Femur (tissue), 1 donor: ENCODE measurements at places on chromosomes 7 and 10.

DNA sequence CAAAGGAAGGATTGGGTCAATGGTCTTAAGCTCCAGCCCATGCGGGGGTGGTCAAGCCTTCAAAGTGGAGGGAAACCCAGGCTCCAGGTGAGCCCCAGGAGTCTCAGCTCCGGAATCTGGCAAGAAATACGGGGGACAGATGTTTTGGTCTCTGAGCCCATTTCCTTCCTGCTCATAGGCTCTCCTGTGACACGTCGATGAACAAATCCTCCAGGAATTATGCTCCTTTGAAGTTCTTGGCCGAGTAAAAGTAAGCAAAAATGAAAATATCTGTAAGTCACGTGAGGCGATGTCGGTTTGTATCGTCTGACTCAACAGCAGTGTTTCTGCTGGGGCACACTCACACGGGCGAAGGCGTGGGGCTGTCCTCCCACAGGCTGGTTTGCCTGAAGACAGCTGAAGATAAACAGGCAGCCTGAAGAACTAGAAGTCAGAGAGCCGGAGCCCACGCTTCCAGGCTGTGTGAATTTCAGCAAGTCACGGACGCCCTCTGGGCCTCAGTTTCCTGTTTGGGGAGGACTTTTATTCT is 52.6 kb upstream of the SMNDC1 start:
- no peak for DNase-seq

- DNase-seq: peak; percentile 51
Observed at GRCh38 chr7:17500736-17501135, 202.3 kb downstream of the AHR start.

DNA sequence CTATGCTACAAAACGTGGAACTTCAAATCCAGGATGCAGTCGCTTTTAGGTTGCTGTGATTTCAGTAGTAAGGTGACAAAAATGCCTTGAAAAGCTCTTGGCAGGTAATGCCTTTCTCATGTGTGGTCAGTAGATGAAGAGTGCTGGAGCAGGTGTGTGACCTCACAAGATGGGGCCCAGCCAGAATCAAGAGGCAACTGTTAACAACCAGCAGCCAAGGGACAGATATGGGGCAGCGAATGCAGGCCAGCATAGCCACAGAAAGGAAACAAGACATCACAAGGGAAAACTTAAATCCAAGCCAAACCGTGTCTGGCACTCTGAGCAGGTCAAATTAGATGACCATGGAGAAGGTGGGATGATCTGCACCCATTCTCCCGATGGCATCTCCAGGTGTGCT is 12.3 kb downstream of the HUS1 start:
- no peak for DNase-seq

DNA sequence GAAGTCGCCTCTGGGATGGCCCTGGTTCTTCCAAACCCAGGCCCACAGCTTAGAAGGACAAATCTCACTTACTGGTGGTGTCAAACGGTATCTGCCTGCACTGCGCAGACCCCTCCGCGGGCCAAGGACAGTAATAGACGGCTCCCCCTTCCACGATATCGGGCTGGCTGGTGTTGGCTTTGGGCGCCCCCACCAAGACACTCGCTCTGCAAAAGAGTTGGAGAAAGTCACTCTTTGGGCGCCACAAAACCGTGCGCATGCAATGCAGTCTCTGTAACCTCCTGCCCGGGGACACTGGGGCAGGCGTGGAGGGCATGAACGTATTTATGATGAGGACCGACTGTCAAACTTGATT is 1.1 kb downstream of the ITGA8 start:
- DNase-seq: no peak

DNA sequence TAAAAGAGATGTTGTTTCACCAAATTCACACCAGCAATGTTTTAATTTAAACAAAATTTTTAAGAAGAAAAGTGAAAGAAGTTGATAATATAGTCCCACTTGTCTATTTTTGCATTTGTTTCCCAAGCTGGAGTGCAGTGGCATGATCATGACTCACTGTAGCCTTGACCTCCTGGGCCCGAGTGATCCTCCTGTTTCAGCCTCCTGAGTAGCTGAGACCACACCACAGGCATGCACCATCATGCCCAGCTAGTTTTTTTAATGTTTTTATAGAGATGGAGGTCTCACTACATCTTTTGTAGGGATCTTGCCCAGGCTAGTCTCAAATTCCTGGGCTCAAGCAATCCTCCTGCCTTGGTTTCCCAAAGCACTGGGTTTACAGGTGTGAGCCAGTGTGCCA is 14.1 kb upstream of the NDUFA5 start:
- no peak for DNase-seq

GRCh38 chr7:1667566-1668395 is 2.3 kb upstream of the ELFN1 start:
- DNase-seq: no peak

DNA sequence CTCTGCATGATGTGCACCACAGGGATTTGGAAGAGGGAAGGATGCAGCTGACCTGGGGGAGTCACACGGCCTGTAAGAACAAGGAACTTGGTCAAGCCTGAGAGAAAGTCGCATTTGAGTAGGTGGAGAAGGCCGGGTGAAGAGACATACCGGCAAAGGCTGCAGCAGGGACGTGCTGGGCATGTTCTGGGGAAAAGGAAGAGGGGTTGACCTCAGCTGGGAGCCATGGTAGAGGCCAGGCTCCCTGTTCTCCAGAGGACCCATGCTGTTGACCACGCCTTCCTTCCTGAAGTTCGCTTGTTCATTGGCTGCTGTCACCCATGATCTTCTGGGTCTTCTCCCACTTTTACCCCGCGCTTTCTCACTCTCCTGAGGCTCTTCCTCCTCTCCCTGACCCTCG is 84.5 kb downstream of the HTR5A start:
- DNase-seq: no peak

- no peak for DNase-seq
Observed at GRCh38 chr10:99341860-99342490, 12.8 kb downstream of the CNNM1 start.

GRCh38 chr10:19592276-19592675 is 224.0 kb upstream of the PLXDC2 start:
- DNase-seq: no peak

DNA sequence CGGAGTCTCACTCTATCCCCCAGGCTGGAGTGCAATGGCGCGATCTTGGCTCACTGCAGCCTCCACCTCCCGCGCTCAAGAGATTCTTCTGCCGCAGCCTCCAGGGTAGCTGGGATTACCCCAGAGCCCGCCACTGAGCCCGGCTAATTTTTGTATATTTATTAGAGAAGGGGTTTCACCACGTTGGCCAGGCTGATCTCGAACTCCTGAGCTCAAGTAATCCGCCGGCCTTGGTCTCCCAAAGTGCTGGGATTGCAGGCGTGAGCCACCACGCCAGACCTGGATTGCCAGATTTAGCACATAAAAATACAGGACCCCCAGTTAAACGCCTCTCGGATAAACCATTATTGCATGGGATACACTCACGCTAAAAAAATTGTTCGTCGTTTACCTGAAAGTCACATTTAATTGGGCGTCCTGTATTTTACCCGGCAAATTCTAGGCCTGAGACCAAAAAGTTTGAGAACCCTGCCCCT is 375 bp upstream of the GATAD1 start:
- no peak for DNase-seq

DNA sequence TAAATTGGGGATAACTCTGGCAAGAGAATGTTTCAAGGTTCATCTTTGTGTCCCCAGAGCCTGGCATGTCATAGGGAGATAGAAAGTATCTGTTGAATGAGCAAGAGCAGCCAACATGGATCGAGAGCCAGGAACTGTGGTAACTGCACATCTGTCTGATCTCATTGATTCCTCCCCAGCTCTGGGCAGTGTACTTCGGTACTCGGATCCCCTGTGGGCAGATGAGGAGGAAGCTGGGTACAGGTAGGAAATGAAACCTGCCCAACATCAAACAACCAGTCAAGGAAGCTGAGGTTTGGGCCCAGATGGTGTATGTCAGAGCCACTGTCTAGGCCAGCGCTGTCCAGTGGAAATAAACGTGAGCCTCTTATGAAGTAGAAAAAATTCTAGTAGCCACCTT is 76.4 kb downstream of the GRK5 start:
- DNase-seq: no peak

DNA sequence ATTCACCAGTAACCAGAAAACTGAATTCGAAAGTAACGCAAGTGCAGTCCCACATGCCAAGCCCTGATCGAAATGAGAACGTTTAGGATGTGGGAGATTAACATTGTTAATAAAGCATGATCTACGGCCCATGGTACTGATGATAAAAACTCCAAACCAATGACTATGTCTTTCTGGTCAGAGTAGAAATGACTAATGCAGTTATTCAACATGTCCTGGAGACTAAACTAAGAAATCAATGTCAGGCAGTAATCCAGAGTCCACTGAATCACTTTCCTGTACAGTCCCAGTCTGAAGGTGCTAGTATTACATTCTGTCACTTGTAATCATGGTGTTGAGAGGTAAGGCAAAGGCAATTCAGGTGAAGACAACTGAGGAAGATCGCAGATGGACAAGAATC is 14.4 kb downstream of the NPSR1 start:
- DNase-seq: no peak

- DNase-seq: no peak
Observed at GRCh38 chr7:26305869-26306665, 14.4 kb downstream of the SNX10 start.

- DNase-seq: no peak
Observed at GRCh38 chr10:22534849-22535604, 179.4 kb downstream of the PIP4K2A start.
